ENCODE measurements at places on chromosomes 4 and X.

GRCh38 chr4:183552274-183553146, 47.7 kb downstream of the ING2 start:
- DNase-seq = no peak

DNA sequence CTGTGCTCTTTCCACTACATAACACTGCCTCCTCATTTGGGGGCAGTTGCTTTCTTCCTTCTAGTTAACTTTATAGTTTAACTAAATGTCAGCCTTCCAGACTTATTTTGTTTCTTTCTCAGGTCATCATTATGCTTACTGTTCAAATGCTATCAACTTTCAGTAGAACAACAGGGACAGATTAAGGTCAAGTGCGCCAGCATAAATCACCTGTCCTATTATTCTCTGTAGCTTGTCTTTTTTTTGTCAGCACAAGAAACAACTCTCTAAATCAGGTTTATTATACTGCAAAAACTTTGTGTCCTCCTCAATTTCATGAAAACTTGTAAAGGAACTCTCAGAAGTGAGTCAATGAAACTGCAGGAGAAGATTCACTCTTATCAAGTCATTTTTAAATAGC, 19.6 kb downstream of the SPANXA2 start:
- no peak for DNase-seq

- DNase-seq = no peak
Observed at GRCh38 chr4:101987623-101988243, 197.2 kb downstream of the BANK1 start.

DNA sequence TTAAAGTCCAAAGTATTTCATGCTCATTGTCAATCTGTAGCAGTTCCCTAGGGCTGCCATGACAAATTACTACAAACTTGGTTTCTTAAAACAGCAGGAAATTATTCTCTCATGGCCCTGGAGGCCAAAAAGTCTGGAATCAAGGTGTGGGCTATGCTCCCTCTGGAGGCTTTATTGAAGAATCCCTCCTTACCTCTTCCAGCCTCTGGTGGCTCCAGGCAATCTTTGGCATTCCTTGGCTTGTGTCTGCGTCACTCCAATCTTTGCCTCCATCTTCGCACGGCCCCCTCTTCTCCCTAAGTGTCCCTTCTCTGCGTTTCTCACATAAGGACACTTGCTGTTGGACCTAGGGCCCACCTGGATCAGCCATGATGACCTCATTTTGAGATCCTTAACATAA, 170.4 kb downstream of the SMIM20 start:
- no peak for DNase-seq

- DNase-seq = no peak
Observed at GRCh38 chr4:152258804-152259708, 276.8 kb downstream of the FBXW7 start.

GRCh38 chrX:34483980-34484379, 173.1 kb downstream of the TMEM47 start:
- DNase-seq = no peak

GRCh38 chr4:7843831-7844593, 95.6 kb downstream of the AFAP1 start:
- DNase-seq = peak; percentile 64

DNA sequence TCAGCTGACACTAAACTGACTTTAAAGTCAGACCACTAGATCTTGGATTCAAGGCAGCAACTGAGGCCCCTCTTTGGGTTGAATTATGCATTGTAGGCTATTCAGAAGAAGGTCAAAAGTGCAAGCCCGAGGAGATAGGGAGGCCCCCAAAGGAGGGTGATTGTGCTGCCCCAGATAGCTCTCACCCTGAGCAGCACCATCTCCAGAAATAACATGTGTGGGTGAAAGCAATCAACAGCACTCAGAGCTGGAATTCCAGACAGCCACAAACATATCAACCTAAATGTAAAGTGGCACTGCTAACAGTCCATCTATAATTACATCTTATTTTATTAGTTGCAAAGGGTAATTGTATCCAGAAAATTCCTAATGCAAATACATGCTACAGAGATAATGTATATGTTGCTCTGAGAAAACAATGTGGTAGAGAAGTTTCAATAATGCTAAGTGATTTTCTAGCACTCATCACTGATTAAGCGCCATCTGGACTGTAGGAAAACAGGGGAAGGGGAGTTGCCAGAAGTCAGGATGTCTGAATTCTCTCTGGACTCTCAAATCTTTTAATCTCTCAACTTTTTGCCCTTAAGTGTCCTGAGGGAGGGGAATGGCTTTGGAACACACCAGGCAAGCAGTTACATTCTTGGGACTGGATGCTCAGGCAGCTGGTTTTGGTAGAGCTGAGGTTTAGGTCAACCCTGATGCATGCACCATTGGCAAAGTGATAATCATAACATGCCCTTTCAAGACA, 61.8 kb upstream of the SFRP2 start:
- DNase-seq = no peak

DNA sequence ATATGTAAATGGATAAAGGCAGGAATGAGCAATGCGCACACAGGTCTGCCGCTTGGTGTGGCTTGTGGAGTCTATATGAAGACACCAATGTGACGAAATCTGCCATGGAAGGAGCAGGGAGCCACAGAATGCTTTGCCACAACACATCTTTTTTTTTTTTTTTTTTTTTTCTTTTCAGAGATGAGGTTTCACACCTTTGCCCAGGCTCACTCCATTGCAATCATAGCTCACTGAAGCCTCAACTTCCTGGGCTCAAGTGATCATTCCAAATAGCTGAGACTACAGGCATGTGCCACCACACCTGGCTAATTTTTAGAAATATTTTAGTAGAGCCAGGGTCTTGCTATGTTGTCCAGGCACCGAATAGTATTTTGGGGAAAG, 17.4 kb upstream of the SLC34A2 start:
- DNase-seq = no peak

DNA sequence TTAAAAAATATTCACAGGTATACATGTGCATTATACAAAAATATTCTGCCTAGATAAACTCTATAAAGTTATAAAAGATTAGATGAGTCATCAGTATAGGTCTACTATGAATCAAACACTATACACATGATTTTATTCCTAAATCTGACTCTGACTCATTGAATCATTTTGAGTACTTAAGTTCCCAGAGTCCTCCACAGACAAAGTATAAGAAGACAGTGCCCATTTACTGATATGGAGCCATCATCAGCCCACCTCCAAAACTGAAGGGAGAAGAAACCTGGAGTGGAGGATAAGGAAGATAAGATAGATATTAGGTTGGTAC, 28.7 kb upstream of the ANTXR2 start:
- peak; percentile 18 for DNase-seq

DNA sequence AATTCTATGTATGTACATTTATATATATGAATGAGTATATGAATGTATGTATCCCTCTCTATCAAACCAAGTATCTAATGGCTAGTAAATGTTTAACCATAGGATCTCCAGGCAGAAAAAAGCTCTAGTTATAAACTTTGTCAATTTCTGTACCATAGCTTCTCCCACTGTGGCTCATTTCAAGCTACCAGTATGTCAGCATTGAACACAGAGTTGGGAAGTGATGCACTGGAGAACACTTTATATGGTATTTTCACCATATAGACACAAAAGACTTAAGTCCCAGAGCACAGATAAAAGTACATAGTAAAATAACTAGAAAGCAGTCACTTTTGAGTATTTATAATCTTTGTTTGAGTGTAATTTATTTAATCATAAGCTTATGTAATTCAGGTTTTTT, 53.9 kb upstream of the ATP8A1 start:
- DNase-seq = no peak

GRCh38 chr4:179927473-179927872, 2315.7 kb upstream of the TENM3 start:
- no peak for DNase-seq
